ENCODE measurements at places on chromosomes 3 and 15.
A peak's percentile ranks its signal among the peaks of the same experiment; 100 is the strongest.

DNA sequence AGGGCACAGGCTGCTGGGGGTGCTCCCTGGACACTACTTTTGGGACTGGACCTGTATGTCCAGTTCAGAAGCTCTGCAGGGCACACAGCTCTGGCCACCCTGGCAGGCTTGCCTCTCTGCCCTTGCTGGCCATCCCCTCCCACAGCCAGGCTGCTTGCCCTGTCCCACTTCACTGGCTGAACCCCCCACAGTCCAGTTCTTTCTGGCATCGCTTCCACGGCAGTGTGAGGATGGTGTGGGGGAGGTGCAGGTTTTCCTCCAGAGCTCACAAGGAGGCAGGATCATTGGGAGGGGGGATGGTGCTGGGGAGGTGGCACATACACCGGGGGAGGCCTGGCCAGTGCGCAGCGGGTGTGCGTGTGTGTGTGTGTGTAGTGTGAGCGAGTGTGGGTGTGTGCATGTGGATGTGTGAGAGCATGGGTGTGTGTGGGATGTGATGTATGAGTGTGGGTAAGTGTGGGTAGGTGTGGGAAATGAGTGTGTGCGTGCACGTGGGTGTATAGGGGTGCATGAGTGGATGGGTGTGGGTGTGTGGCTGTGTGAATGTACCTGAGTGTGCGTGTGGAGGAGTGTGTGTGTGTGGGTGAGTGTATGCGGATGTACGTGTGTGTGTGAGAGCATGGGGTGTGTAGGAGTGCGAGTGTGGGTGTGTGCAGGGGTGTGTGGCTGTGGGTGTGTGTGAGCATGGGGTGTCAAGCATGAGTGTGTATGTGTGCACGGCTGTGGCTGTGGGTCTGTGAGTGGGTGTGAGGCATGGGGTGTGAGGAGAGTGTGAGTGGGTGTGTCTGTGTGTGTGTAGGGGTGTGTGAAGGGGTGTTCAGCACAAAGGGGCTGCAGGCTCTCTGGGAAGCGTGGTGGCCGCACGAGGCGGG is 155.2 kb downstream of the NSMCE3 start:
- no peak for DNase-seq

DNA sequence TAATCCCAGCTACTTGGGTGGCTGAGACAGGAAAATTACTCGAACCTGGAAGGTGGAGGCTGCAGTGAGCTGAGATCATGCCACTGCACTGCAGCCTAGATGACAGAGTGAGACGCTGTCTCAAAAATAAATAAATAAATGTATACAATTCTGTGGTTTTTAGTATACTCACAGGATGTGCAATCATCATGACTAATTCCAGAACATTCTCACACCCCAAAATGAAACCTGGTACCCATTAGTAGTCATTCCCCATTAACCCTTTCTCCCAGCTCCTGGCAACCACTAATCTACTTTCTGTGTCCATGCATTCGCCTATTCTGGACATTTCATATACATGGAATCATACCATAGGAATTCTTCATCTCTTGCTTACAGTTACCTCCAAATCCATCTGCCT is 44.5 kb downstream of the LRRFIP2 start:
- no peak for DNase-seq

DNA sequence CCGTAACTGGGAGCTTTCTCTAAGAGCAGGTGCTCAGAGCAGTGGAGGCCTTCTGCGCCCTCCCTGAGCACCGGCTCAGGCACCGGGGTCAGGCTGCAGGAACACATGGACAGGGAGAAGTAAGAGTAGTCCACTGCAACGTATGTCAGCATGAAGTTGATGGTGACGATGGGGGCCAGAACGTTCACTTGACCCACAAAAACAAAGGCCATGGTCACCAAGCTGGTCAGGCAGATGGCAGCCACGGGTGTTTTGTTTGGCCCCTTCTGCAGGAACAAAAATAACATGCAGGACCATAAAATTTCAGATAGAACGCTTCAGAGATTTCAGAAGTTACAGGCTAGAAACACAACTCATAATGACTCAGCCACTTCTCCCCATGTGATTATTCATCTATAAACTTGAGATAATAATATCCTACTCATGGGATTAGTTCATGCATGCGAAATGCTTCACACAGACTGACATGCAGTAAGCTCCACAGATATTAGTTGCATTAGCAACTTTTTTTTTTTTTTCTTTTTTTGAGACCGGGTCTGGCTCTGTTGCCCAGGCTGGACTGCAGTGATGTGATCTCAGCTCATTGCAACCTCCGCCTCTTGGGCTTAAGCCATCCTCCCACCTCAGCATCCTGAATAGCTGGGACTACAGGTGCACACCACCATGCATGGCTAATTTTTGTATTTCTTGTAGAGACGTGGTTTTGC is 52.2 kb upstream of the HEG1 start:
- DNase-seq = no peak

DNA sequence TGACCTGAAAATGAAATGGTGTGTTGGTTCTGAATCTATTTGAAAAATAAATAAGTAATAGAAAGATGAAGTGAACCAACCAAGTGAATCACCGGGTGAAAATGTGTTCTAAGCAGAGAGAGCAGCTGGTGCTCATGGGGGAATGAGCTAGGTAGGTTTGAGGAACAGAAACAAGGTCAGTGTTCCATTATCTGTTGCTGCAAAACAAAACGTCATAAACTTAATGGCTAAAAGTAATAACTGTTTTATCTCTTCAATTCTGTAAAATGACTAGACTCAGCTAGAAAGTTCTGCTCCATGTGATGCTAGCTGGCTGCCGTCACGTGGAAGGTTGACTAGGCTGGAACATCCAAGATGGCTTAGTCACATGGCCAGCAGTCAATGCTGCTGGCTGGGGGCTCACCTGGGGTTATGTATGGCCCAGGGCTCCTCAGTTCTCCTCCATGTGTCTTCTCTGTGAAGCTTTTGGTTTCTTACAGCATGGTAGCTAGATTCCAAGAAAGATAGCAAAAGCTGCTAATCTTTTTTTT is 13.3 kb upstream of the SH3BP5 start:
- DNase-seq = no peak

DNA sequence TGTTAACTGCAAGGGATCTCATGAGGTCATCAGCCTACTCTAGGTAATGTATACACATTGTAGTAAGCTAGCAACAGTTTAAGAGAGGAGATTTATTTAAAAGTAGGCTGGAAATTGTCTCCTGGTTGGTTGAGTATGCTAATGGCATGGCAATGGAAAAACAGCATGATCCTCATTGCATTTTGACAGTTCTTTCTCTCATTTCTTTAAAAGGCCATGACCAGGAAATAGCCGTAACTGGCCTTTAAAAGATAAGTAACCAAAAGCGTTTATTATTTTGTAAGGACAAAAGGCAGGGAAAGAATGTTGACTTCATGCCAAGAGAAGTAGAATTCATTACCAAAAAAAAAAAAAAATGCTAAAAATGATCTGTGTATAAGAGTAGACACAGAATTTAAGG is 310.3 kb downstream of the FGF12 start:
- no peak for DNase-seq

- DNase-seq = no peak
These were observed 2.4 kb downstream of the CMTM6 start for GRCh38 chr3:32500231-32500630.

DNA sequence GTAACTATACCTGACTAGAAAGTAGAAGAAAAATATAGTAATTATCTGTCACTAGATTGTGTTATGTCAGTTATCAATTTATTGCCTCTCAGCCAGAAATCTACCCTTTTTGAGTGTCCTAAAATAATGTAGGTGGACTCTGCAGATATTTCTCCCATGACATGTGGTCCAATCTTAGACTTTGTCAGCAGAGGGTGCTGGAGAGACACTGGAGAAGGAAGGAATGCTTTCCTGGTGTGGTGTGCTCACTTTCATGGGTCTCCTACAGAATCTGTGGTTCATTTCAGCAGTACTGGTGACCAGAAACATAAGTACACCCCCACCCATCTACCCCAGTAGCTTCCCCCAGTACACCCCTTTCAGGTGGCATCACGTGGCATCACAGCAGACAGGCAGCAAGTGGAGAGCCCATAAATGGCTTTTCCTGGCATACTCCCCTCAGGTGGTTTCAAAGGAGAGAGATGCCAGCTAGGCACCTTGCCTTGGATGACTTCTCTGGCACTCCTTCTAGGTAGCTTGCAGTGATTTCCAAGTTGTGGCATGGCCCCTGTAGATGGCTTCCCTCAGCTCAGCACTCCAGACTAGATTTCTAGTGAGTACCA is 114.7 kb downstream of the GADL1 start:
- DNase-seq = peak; percentile 12

GRCh38 chr3:165133188-165133899 is 55.0 kb upstream of the SI start:
- DNase-seq = no peak

- DNase-seq = no peak
These were observed 144.3 kb downstream of the OPA1 start for GRCh38 chr3:193737191-193737751.

DNA sequence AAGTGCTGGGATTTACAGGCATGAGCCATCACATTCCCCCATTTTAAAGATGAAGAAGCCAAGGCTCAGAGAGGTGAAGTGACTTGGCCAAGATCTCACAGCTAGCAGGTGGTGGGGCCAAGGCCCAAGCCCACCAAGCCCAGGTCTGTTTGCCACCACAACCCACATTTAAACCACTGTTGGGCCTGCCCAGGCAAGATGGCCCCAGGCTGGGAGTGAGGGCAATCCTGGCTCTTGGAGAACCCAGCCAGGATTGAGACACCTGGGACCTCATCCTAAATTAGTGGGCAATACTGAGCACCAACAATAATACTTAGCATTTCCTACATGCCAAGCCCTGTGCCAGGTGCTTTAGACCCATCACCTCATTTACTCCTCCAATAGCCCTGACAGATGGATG is 6.9 kb downstream of the IGDCC3 start:
- no peak for DNase-seq

DNA sequence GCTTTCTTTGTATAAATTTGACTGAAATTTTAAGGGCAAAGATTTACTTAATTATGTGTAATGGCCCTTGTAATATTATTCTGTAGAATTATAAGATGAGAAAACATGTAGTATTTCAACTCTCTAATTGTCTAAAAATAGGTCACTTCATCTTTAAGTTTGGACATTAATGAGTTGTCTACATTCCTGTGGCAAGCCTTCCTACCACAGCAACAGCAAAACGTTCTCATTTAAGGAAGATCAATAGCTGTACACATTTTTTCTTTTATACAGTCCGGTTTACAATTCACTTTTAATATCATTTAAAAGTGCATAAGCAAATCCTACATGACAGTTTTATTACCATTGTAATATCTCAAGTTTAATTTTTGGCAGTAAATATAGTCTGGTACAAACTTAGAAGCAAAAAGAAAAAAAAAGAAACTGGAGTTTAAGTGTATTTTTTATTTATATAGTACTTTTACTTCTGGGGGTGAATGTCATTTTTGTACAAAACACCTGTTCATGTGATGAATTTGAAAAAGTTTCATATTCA is 501.8 kb downstream of the ZPLD1 start:
- DNase-seq = no peak

DNA sequence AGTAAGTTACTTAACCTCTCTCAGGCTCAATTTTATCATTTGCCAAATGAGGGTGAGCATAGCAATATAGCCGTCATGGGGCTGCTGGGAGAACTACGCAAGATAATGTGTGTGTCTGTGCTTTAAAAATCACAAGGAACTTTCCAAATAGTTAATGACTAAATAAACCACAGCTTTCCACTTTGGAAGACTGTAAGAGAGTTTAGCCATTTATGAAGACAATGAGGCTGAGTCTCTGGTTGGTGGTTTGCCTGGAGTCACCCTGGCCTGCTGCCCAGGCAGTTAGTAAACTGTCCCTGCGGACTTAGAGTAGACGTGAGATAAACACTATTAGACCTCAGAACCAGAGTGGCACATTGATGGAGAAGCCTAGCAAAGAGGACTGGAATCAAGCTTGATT is 357.7 kb downstream of the CLSTN2 start:
- peak; percentile 46 for DNase-seq

DNA sequence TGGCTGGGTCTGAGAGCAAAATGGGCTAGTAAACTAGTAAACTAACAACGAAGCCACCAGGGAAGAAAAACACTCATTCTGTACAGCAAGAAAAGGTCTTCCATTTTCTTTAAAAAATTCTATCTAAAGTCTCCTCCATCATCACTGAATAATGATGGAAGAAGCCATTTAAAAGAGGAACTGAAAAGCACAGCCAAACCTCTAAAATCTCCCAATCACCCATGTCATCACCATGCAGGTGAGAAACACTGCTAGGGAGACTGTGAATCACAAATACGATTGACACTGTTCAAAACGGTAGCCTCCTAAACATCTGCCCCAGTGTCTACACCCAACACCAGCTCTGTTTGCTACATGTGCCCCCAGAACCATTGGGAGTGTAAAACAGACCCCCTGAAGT is 140.4 kb downstream of the RORA start:
- no peak for DNase-seq

DNA sequence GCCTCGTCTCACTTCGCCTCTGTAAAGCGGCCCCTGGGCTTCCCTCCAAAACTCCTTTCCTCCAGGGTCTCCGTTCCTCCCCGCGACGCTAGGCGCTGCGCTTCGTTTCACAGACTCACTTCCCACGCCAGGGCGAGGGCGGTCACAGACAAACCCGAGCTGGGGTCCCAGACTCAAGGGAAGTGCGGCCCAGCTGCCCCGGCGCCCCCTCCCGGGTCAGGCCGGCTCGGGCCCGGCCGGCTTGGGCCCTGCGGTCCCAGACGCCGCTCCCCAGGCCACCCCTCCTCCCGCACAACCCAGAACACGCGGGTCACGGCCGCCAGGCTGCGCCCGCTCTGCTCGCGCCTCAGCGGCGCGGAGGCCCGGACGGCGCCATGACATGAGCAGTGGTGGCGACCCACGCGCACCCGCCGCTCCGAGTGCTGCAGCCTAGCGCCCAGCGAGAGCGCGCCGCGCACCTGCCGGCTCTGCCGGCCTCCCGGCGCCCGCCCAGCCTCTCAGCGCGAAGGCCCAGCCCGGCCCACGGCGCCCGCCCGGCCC is 547 bp downstream of the NUP210 start:
- DNase-seq = peak; percentile 45

DNA sequence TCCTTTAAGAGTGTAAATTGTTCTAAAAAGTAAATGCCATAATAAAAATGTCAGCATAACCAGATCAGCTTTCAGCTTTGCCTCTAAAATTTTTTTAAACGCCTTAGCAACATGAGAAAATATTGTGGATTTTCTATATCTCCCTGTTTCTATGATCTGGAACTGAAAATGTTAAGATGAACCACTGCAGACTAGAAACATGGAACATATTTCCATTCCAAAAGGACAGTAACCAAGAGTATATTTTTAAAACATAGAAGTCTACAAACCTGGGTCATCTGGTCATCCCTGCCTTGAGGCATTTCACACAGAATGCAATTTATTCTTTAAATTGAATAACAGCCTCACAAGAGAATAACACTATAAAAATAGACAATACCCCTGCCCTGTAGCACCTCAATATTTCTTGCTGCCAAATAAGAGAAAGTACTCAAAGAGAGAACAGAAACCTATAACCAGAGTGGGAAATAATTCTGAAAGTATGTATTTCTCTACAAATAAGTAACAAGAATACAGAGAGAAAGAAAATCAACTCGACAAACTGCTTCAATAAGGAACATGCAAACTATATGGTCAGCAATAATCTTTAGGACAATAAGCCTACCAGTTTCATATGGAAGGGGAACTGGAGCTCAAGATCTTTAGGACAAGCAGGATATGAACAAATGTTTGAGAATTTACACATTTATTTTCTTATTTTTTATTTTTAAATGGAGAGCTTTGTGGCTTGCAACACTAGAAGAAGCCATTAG is 949.0 kb downstream of the EPHA3 start:
- no peak for DNase-seq

- DNase-seq = no peak
These were observed 80.2 kb upstream of the FAM3D start for GRCh38 chr3:58746758-58747157.
